Stimulated activated CD4-positive, alpha-beta T cell treated with anti-CD3 and anti-CD28 coated beads, TNF-alpha, amount 100 ng/mL, for 48 hours (primary cell): ENCODE measurements at places on chromosomes 1 and 21.

- peak; percentile 37 for DNase-seq
These were observed 53.5 kb upstream of the CNTN2 start for GRCh38 chr1:204989266-204990058.

DNA sequence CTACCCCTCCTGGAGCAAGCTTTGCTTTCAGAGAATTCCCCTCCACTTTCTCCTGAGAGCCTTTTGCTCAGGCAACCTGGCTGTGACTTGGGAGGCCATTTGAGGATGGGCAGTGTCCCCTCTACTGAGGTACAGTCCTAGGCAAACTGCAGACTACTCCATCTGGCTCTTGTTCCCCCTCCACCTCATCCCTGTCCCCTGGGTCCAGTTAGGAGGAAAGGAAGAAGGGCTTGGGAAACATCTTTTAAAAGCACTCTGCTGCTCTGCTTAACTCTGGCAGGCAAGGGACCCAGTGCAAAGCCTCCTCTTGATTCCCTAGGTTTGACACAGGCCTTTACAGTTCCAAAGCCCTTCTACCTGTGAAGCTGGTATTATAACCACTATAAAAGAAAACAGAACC lies 108.2 kb downstream of the NAV1 start:
- DNase-seq = no peak

GRCh38 chr1:44454704-44455103 lies 49.6 kb downstream of the RNF220 start:
- no peak for DNase-seq

- no peak for DNase-seq
These were observed 133.2 kb downstream of the PROX1 start for GRCh38 chr1:214120951-214121350.

GRCh38 chr1:41342774-41343355 lies 18.4 kb upstream of the FOXO6 start:
- no peak for DNase-seq

DNA sequence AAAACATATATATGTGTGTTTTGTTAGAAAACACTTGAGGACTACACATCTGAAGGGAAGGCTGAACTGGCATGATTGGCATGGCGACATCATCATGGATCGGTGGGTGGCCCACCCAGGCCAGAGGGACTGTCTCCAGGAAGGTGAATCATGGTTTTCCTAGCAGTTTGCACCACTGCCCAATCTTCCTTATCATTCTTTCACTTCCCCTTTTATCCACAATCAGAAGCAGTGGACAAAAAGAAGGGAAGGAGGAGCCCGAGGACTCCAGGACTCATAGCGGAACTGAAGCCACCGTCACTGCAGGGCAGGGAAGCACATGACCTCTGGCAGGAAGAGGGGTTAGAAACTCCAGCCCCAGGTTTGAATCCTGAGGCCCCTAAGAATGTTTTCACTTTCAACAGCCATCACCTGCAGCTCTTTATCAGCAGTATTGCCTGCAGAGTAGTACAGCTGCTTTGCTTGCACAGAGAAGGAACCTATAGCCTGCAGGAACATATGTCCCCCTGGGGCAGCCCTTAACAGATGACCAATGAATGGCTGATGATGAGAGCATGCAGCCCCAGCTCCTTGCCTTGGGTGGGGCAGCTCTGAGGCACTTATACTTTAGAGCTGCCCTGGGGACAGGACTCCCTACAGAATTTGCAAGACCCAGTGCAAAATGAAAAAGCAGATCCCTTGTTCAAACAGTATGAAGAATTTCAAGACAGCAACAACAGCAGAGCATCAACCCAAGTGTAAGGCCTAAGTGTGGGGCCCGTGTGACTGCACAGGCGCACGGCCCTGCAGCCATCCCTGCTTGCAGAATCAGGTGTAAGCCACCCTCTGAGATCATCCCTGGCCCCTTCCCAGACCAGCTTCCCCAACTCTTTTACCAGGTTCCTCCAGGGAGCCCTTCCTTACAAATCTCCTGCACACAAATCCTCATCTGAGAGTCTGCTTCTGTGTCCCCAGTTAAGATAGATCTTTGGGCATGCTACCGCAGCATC lies 241.8 kb upstream of the IRF2BP2 start:
- DNase-seq = no peak

DNA sequence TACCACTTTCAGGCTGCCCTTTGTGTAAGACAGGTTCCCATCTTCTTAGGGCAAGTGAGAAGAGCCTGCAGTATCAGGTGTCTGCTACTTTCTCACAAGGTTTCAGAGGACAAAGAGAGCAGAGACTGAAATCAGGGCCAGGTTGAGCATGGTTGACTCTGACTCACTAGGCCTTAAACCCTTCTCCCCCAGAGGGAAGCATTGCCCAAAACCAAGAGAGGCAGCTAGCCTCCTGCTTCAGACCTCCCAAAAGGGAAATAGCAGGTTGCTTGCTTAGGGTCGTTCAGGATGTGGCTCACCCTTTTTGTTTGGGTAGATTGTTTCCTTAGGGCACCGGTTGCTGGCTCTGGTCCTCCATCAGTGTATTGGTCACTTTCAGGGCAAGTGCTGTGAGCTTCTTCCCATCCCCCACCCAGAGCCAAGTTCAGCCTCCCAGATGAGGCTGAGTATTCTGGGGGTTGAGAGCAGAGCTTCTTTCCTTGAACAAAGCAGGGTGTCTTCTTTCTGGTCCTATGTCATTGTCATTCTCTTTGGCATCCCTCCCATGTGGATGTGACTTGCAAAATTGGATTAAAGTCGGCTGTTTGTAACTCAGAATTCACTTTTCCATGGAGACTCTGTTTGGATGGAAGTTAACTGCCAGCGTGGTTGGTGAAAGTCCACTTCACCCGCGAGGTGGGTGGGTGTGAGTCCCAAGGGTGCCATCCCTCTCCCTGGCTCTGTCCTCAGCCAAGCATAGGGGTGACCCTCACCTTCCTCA lies 55.5 kb upstream of the GALNT2 start:
- DNase-seq = no peak

DNA sequence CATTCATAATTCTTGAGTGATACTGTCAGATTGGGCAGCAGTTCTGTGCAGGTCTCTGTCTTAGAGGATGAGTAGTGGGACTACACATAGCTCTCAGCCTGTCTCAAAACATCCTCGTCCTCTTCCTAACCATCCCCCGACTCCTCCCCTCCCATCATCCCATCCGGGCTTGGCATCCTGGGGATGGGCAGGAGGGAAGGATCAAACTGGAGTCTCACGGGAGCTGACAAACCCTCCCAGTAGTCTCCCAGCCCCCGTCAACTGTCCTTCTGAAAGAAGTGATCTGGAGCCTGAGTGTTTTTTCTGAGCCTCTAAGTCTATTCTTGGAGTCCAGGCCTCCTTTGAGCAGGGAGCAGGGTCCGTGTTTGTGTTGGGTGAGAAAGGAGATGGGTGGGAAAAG lies 102.0 kb downstream of the PAX7 start:
- DNase-seq = no peak

DNA sequence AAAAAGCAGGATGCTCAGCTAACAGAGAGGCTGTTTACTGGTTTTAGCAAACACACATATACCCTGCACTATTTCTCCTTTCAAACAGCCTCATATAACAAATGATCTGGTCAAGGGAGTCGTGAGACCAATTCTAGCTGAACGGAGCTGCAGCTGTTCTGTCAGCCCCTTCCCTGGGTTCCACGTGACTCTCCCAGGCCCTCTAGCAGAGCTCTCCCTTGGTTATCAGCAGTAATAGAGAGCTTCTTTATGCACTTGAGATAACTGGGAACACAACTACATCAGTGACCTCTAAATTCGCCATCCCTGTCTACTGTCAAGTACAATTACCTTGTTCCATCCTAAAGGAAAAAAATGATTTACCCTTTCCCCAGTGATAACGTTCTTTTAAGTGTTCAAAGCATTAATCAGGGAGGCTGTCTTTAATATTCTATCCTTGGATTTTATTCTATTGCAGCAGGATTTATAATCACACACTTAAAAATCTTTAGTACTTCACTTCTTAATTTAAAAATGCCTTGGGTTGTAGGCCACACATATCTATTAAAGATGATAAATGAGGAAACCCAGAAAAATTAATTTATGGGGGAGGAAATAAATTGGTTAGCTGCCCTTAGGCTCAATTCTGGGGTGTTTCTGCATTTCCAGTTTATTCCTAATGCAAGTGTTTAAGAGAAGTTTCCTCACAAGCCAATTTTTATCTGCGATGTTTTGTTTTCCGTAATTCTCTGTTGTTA lies 28.2 kb downstream of the PTGER3 start:
- DNase-seq = no peak

- DNase-seq = no peak
These were observed 104.5 kb upstream of the LMO4 start for GRCh38 chr1:87224201-87224600.

- no peak for DNase-seq
These were observed 176.7 kb downstream of the LYPLAL1 start for GRCh38 chr1:219350172-219350931.

DNA sequence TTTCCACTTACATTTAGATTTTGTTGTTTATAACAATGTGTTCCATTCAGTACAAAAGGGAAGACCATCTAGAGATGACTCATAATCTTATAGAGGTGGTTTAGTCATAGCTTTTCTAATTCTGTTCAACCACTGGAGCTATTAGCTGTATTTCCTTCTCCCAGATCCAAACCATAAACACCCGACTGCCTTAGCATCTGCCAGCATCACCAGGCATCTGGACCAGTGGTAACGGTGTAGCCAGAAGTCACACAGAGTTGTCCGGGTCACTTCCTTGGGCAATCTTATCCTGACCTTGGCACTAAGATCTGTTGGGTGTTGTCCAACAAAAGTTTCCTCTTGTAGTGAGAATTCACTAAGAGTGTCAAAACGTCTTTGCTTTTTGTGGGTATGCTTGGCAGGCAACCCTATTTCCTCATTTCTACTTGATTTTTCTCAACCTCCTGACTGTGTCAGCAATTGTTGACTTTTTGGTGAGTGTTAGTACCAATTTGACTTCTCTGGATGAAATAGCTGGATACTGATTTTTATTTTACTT lies 372.1 kb upstream of the B3GALT2 start:
- DNase-seq = no peak

- no peak for DNase-seq
These were observed 5.3 kb upstream of the PFKL start for GRCh38 chr21:44294391-44295162.

DNA sequence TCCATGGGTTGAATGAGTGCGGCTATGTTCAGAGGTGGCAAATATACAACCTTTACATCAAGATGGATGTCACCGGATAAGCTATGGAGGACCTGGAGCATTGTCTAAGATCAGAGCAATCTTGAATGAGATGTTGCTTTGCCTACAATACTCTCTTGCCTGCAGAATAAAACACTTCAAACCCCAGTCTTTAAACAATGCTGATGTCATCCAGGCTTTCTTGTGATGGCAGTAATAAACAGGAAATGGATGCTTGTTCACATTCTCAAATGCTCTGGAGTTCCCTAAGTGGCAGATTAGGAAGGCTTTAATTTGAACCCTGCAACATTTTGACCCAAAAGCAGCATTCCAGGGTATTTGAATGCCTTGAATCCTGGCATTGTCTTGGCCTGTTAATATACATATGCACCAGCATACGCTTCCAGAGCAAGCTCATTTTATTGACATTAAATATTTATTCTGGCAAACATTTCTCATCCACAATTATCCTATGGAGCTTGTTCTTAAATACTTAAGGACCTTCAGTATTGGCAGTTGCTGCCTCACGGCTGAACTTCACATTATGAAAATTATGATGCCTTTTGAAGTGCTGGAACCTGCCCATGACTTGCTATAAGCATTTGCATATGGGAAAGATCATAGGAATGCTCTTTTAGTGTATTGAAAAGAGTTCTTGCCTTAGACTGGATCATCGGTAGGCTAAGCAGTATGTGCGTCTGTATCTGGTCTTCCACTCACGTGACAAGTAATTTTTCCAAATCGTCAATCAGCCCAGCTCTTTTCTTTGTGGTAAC lies 422.7 kb downstream of the SIPA1L2 start:
- DNase-seq = no peak

- DNase-seq = no peak
These were observed 779.7 kb downstream of the USP25 start for GRCh38 chr21:16509476-16509875.

GRCh38 chr1:231508941-231509340 lies 19.5 kb upstream of the TSNAX start:
- DNase-seq = no peak

GRCh38 chr1:41371630-41372599 lies 10.7 kb downstream of the FOXO6 start:
- no peak for DNase-seq

DNA sequence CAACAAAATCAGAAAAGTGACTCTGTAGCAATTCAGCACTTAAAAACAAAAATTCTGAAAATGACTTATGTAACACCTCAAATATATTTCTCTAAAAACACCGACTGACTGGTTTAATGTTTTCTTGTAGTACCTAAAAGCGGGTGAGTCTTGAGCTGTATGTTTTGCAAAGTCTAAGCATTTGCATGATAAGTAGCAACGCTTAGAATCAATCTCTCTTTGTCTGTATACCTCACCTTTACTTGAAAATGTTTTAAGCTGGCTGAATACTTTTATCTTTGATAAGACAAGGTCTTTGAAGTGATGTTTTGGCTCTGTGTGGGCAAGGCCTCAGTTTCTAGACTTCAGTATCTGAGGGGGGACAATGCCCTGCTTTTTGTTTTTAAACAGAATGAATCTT lies 8.2 kb downstream of the ITPKB start:
- DNase-seq = no peak

GRCh38 chr1:247905910-247906503 lies 10.6 kb downstream of the OR2W3 start:
- no peak for DNase-seq

DNA sequence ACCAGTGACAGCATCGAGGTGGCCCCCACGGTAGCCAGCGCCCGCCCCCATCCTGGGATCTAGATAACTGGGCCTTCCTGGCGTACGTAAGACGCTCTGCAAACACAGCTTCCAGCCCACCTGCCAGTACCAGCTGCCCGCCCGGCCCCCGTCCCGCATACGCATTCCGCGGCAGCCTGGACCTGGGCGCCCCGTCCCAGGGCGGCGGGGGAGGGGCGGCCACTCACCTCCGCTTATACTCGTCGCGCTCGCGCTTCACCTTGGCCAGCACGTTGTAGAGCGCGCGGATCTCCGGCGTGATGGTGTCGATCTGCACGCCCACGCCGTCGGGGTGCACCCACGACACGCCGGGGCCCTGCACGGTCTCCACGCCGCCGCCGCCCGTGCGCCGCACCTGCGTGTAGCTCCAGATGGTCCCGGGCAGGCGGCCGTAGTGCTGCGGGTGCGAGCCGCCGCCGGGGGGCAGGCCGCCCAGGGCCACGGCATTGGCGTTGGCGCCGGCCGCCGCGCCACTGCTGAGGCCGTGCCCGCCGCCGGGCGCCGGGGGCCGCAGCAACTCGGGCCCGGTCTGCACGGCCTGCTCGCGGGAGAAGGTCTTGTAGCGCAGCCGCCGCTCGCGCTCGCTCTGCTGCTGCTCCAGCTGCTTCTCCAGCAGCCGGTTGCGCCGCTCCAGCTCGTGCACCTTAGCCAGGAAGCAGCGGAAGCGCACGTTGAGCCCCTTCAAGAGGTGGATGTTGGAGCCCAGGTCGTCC lies 859 bp downstream of the IFFO2 start:
- DNase-seq = no peak

DNA sequence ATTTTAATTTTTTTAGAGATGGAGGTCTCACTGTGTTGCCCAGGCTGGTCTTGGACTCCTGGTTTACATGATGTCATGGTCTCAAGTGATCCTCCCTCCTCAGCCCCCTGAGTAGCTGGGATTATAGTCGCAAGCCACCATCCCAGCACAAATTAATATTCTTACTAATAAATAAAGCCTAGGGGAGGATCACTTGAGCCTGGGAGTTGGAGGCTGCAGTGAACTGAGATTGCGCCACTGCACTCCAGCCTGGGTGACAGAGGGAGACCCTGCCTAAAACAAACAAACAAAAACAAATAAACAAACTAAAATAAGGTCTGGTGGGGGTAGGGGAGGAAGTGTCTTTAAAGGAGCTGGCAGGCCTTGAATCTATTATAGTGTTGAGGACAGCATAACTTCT lies 8.7 kb upstream of the GADD45A start:
- DNase-seq = no peak
